ENCODE measurements at places on chromosomes 3 and 15. TPM values are rescaled to one million over a fixed set of nuclear protein-coding genes. Genes with fewer than 3 reads are reported as not detected.

Gene CHRFAM7A
- total RNA-seq: 7.5 TPM

Gene IFT80
- 14.2 TPM for total RNA-seq

Gene CNTN4
- total RNA-seq: not detected

Gene C3orf70
- not detected for total RNA-seq

Gene TSPAN3
- total RNA-seq: 478 TPM

Gene SLC28A1
- total RNA-seq: 0.05 TPM

Gene RGMA
- 0.19 TPM for total RNA-seq

Gene KNL1
- 5.1 TPM for total RNA-seq

Gene C2CD4B
- total RNA-seq: 0.07 TPM

Gene GATM
- 2.1 TPM for total RNA-seq

Gene B2M
- total RNA-seq: 399 TPM

Gene RTP4
- not detected for total RNA-seq

Gene SNX22
- total RNA-seq: 0.90 TPM

Gene GHSR
- total RNA-seq: not detected

Gene MFN1
- total RNA-seq: 19.8 TPM

Gene CYP19A1
- 0.16 TPM for total RNA-seq

Gene CCR5
- not detected for total RNA-seq

Gene PSMD6
- total RNA-seq: 72.6 TPM

Gene CELSR3
- 4.5 TPM for total RNA-seq

Gene ZMYND10
- 0.93 TPM for total RNA-seq
